Kidney epithelial cell (primary cell): ENCODE measurements at places on chromosomes 4 and X. TPM values are rescaled to one million over a fixed set of nuclear protein-coding genes. Genes with fewer than 3 reads are reported as not detected.

The TMEM47 gene
- total RNA-seq, result 5.3 and 7.2 TPM in 2 replicates

The PCSK1N gene
- total RNA-seq, result 42.5 and 66.6 TPM in 2 replicates

The FREM3 gene
- total RNA-seq, result 0.07 TPM in 1 of 2 replicates, not detected in the other

The HSFX2 gene
- total RNA-seq, result 0.17 TPM in 1 of 2 replicates, not detected in the other

The PPEF2 gene
- total RNA-seq, result not detected in 2 replicates

The SCOC gene
- total RNA-seq, result 58.4 and 64.1 TPM in 2 replicates

The CASP3 gene
- 42.9 and 51.0 TPM in 2 replicates for total RNA-seq

The ABCB7 gene
- 19.5 and 22.0 TPM in 2 replicates for total RNA-seq

The MFAP3L gene
- 14.2 and 17.4 TPM in 2 replicates for total RNA-seq

The GRSF1 gene
- total RNA-seq, result 83.1 and 88.0 TPM in 2 replicates

The CYTL1 gene
- total RNA-seq, result 8.2 and 9.4 TPM in 2 replicates

The RAB9B gene
- total RNA-seq, result 0.33 and 0.34 TPM in 2 replicates

The PPP1R2C gene
- not detected in 2 replicates for total RNA-seq

The DGAT2L6 gene
- total RNA-seq, result not detected in 2 replicates

The ZFYVE28 gene
- 2.0 and 5.7 TPM in 2 replicates for total RNA-seq

The CENPVL3 gene
- total RNA-seq, result 2.2 and 6.8 TPM in 2 replicates

The SLC25A43 gene
- total RNA-seq, result 5.6 and 9.8 TPM in 2 replicates

The CPLX1 gene
- 0.17 TPM in 1 of 2 replicates, not detected in the other for total RNA-seq

The TSPAN7 gene
- 1.5 and 2.0 TPM in 2 replicates for total RNA-seq

The CTAG2 gene
- not detected in 2 replicates for total RNA-seq

The MAGEC3 gene
- total RNA-seq, result not detected in 2 replicates

The EXOC1L gene
- total RNA-seq, result not detected in 2 replicates

The ARX gene
- total RNA-seq, result not detected in 2 replicates

The NR0B1 gene
- 0.41 and 1.6 TPM in 2 replicates for total RNA-seq

The ETDA gene
- not detected in 2 replicates for total RNA-seq

The CD38 gene
- 0.04 TPM in 1 of 2 replicates, not detected in the other for total RNA-seq

The PF4V1 gene
- total RNA-seq, result not detected in 2 replicates

The GPR119 gene
- total RNA-seq, result not detected in 2 replicates

The PRSS12 gene
- total RNA-seq, result 1.6 and 2.3 TPM in 2 replicates

The KIF4A gene
- 3.4 and 4.8 TPM in 2 replicates for total RNA-seq

The MAGEC2 gene
- not detected in 2 replicates for total RNA-seq

The SYP gene
- total RNA-seq, result 0.27 and 1.0 TPM in 2 replicates

The TEX11 gene
- not detected in 2 replicates for total RNA-seq

The BLTP1 gene
- total RNA-seq, result 47.3 and 57.8 TPM in 2 replicates

The ADH6 gene
- total RNA-seq, result not detected in 2 replicates

The MAPK10 gene
- 1.6 and 2.7 TPM in 2 replicates for total RNA-seq

The GIMD1 gene
- total RNA-seq, result not detected in 2 replicates

The ANXA5 gene
- 334 and 356 TPM in 2 replicates for total RNA-seq

The NAP1L2 gene
- total RNA-seq, result 0.55 and 1.1 TPM in 2 replicates

The ARSD gene
- 25.8 and 30.9 TPM in 2 replicates for total RNA-seq

The C1QTNF7 gene
- not detected in 2 replicates for total RNA-seq
